ENCODE measurements at places on chromosomes 2 and 18. TPM values are rescaled to one million over a fixed set of nuclear protein-coding genes. Genes with fewer than 3 reads are reported as not detected.
A peak's percentile ranks its signal among the peaks of the same experiment; 100 is the strongest.

The DSC1 gene
- not detected for total RNA-seq

GRCh38 chr2:183179156-183179555, 54.9 kb downstream of the NUP35 start:
- no peak for DNase-seq

The DSG4 gene
- not detected for total RNA-seq

DNA sequence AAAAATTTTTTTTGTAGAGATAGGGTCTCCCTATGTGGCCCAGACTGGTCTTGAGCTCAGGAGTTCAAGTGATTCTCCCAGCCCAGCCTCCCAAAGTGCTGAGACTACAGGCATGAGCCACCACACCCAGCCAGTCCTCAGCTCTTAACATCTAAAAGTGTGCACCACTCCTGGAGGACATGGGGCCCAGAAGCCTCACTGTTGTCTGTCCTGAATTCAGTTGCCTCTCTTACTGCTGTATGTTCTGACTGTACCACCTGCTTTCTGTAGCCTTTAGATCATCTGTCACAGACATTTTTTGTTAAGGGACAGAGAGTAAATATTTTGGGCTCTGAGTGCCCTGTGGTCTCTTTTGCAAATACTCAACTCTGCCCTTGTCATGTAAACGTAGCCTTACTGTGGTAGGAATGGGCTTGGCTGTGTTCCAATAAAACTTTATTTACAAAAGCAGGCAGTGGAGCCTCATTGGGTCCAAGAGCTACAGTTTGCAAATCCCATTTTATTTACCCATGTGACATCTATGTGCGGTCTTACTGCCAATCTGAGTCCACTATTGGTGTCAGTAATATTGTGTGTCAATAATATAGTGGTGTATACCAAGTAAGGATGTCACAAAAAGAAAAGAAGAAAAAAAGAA, 38.1 kb downstream of the TMEM37 start:
- no peak for DNase-seq

GRCh38 chr2:218429911-218430692, 11.2 kb downstream of the VIL1 start:
- DNase-seq: no peak

DNA sequence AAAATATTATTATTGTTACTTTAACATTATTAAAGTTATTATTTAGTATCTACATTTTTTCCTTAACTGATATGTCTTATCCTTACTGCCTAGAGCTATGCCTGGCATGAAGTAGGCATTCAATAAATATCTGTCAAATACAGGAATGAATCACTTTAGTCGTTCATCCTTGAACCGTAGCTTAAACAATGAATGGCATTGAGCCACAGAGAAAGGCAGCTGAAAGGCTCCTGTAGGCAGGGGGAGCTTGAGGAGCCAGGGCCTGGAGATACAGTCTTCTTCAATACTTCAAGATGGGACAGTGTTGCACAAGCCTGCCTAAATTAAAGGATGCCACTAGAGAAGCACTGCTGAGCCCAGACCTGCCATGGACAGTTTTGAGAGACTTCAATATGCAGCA, 22.5 kb downstream of the CYRIA start:
- DNase-seq: no peak

GRCh38 chr2:127917916-127918315, 32.2 kb upstream of the AMMECR1L start:
- DNase-seq: no peak

GRCh38 chr2:83233326-83233725, 1225.8 kb downstream of the SUCLG1 start:
- DNase-seq: no peak

The FEV gene
- not detected for total RNA-seq

DNA sequence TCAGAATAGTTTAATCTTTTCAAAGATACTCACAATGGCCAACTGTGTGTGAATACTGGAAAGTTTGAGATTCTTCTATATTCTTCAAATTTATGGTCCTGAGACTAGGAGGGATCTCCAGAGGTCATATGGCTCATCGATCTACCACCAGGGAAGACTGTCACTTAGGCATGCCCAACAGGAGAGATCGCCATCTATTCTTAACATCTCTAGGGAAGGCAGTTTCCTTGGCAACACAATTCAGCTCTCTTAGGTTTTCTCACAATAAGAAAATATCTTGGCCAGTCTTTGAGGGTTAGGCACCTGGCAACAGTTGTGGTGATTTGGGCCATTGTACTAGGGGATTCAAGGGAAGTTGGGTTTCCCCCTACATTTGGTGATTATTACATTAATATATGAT, 107.2 kb downstream of the GALNT3 start:
- no peak for DNase-seq

DNA sequence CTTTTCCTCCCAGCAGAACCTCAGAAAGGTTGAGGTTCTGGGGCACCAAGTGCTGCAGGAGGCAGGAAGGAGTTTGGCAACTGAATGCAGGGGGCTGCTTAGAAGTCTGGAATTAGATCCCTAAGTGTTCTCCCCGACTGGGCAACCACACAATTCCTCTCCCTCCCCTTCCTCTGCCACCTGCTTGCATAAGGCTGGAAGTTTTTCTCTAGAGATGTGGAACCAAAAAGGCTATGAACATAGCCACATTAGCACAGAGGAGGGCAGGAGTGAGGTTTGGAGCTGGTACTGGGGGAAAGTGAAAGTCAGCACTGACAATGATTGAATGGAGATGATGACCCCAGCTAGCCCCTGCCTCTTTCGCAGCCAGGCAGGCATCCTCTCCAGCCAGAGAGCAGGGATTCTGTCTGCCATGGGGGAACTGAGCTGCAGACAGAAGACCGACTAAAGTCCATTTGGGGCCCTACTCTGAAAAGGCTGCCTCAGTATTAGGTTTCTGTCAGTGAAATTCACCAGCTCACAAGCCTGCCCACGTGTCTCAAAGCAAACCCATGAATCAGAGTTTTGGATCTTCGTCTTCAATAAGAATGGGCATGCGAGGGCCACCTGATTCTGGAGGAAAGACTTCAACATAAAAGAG, 87.9 kb upstream of the ITGA6 start:
- DNase-seq: no peak

The MAP3K19 gene
- not detected for total RNA-seq

DNA sequence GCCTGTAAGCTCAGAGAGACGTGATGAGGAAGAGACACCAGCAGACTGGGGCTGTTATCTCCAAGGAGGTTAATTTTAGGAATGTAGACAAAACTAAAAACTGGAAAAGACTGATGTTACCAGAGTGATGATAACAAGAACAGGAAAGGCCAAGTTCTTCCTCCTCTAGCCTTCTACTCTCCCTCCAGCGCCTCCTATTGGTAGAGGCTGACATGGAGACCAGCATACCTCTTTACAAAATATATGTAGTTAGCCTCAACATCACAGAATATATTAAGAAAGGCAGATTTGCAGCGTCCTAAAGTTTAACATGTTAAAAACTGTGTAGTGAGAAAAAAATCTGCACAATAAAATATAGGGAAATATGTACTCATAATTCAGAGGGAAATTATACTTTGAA, 66.0 kb downstream of the TCF4 start:
- peak; percentile 62 for DNase-seq

The CYP27C1 gene
- total RNA-seq: 2.3 TPM

The AKAIN1 gene
- not detected for total RNA-seq

The KCNG3 gene
- 16.5 TPM for total RNA-seq

- no peak for DNase-seq
These were observed 12.6 kb downstream of the SEH1L start for GRCh38 chr18:12960395-12960794.

DNA sequence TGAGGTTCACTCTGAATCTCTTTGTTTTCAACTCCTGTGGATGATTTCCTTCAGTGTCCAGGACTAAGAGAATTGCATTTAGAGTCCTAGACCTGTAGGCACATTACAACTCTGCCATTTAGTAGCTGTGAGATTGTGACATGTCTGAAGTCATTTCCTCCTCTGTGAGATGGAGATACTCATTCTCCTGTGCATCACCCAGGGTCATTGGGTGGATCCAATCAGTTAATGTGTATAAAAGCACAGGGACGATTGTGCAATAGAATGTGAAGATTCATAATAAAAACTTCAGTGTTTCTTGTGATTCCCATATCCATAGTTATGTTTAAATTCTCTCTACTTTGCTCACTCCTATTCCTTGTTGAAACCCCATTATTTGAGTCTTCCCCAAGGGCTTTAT, 113.6 kb downstream of the DIS3L2 start:
- DNase-seq: no peak

DNA sequence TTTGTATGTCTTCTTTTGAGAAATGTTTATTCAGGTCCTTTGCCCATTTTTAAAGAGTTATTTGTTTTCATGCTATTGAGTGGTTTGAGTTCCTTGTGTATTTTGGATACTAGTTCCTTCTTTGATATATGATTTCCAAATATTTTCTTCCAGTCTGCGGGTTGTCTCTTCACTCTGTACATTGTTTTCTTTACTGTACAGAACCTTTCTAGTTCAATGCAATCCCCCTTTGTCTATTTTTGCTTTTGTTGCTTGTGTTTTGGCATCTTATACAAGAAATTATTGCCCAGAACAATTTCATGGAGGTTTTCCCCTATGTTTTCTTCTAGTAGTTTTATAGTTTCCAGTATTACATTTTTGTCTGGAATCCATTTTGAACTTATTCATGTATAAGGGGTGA, 62.5 kb upstream of the ACVR1C start:
- no peak for DNase-seq

The BOK gene
- 33.9 TPM for total RNA-seq

The RSAD2 gene
- total RNA-seq: not detected

GRCh38 chr2:171210864-171211431, 50.3 kb upstream of the TLK1 start:
- no peak for DNase-seq

DNA sequence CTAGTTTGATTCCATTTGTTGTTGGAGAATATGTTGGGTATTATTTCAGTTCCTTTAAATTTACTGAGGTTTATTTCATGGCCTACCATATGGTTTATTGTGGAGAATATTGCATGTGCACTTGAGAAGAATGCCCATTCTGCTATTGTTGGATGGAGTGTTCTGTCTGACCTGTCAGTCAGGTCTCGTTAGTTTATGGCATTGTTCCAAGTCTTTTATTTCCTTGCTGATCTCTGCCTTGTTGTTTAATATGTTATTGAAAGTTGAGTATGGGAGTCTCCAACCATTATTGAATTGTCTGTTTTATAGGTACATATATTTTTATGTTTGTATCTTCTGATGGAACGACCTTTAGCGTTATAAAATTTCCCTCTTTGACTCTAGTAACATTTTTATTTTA, 86.3 kb downstream of the PTPN4 start:
- no peak for DNase-seq

All from H9 (cell line).